ENCODE measurements at places on chromosomes 16 and 17.

DNA sequence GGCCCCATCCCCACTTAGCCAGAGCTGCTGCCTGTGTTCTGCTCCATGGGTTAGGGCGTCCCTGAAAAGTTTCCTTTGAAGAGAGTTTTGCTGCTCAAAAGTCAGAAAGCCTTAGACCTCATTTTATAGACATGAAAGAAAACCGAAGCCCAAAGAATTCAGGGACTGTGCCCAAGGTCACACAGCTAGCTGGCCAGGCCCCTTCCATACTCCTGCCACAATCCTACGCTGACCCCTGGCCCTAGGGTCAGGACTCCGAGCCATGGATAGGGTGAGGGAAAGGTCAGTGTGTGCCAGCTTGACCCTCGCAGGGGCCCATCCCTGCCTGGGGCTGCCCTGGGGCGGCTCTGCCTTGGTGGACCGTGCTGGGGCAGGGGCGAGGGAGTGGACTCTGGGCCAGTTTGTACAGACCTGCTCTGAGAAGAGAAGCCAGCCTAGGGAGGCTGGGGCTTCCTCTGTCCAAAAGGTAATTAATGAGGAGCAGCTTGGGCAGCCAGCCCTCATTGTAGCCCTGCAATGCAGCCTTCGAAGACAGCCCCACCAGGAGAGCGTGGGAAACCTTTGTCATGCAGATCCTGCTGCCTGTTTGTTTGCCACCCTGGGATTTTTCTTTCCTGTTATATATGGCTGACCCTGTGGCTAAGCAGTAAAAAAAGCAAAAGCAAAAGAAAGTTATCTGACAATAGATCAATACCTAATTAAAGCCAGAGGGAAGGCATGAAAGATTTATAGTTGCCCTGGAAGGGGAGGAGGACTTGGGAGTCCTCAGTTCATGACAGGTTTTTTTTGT is 37.4 kb downstream of the RHBDL3 start:
- no peak for DNase-seq

DNA sequence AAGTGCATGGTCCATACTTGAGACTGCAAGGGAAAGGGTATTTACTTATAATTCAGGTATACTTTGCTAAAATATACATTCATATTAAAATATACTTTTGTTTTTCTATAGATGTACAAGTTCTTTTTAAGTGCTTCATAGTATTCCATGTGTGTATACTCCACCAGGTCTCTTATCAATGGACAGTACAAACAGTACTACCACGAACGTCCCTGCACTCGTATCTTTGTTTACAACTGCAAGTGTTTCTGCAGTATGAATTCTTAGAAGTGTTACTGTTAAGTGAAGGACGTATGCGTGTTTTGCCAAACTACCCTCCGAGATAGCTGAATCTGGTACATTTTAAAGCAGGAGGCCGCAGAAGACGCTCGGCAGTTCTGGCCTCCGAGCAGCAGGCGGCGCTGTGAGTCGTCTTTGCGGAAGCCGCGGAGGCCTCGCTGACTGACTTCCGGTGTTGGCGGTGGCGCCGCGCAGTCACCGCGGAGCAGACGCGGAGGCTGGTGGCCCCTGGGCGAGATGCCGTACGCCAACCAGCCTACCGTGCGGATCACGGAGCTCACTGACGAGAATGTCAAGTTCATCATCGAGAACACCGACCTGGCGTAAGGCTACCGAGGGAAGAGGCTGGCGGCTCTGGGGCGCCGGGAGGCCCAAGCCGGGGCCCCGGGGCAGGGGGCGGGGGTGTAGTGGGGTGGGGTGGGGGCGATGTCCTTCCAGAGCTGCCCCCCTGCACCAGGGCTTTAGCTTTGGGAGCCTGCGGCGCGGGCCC is at the start of gene POLR2C:
TSS of gene POLR2C (plus strand) at position 471 of the 769 bp plus-strand sequence. CDS start at position 517, 46 bp downstream.
- DNase-seq: no peak

GRCh38 chr16:83393196-83393981 is 414.4 kb upstream of the HSBP1 start:
- DNase-seq: peak; percentile 53

GRCh38 chr17:18377437-18378204 is at the start of gene EVPLL:
TSS of gene EVPLL (plus strand) at chr17:18377778. CDS start at chr17:18380938, 3,160 bp downstream.
- no peak for DNase-seq

Data from GM04503 (cell line).